OCI-LY7 (cell line): ENCODE measurements at places on chromosomes 11 and 22. TPM values are rescaled to one million over a fixed set of nuclear protein-coding genes. Genes with fewer than 3 reads are reported as not detected.

- no peak for DNase-seq
These were observed 10.1 kb downstream of the CASTOR1 start for GRCh38 chr22:30279046-30279788.

GRCh38 chr11:45093761-45094455 is 52.5 kb upstream of the PRDM11 start:
- DNase-seq = no peak

DNA sequence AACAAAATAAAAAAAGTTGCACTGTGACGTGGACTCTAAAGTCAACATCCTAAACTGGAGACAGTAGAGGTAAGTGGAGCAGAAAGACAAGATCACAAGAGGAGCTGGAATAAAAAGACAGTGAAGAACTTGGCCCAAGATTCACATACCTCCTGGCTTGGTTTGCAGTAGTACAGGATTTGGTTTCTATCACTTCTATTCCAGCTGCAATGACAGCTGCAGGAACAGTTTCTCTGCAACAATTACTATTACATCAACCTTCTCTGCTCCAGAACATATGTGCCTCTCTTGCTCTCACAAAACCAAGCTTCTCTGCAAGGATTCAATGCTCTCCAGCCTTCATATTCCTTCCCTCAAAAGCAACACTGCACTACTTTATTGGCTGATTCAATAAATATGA is 7.8 kb upstream of the KDM2A start:
- DNase-seq = no peak

DNA sequence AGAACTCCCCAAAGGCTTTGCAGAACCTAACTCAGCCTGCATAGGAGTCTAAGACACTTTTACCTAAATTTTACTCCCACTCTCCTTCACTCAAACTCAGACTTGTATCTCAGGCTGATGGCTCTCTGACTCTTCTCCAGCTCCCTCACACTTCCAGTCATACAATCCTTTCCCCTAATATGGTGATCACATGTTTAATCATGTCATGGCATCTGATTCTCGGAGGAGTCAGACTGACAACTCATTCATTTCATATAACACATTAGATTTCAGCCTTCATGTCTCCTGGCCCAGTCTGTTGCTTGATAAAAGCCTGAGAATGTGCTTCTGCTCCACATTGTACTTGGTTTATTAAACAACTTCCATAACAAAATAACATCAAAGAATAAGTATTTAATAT is 1503.9 kb upstream of the TENM4 start:
- no peak for DNase-seq

DNA sequence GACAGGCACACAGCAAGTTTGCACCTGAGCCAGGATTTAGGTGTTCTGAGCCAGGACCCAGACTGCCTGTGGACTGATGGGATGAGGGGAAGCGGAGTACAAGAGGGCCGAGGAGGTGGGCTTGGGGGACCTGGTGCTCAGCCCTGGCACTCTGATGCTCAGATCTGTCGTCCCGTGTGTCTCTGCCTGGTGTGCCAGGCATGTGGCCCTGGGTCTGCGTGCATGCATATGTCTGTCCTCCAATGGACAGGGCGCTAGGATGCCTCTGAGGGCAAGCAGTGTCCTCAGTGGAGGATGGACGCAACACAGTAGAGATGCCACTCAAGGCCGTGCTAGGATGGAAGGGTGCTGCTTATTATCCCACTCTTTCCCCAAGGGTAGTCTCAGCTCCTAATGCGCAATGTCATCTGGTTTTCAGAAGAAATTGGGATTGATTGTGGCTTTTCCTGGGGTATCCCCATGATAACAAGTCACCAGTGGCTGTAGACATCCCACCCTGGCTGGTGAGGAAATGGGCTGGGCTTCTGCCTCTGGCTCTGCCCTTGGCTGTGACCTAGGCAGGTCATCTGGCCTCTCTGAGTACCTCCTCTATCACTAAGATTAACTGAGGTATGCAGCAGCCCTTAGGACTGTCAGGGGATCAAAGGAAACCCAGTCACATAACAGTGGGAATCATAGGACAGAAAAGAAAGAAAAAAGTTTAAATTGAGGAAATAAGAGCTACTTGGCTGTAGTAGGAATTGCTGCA is 35.7 kb upstream of the SUSD2 start:
- DNase-seq = no peak

- DNase-seq = no peak
These were observed 55.1 kb downstream of the NOX4 start for GRCh38 chr11:89436071-89436470.

GRCh38 chr11:76783896-76784813 is 999 bp downstream of the TSKU start:
- no peak for DNase-seq

- no peak for DNase-seq
These were observed 15.1 kb downstream of the FIBIN start for GRCh38 chr11:27008811-27009535.

DNA sequence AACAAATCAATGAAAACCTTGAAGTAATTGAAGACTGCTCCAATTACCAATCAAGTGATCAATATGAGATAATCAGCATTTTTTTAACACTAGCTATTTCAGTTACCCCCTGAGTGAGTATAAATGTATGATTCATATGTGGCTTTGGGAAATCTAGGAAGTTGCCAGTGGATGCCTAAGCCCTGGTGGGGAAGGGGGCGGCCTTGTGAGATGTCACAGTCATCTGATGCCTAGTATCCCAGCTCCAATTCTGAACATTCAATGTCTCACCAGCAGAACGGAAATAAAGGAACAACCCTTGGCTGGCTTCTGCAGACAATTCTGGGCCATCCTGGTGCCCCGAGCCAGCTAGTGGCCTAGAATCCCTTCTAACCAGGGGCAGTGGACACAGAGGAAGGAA is 58.5 kb upstream of the TIMP3 start:
- DNase-seq = no peak

DNA sequence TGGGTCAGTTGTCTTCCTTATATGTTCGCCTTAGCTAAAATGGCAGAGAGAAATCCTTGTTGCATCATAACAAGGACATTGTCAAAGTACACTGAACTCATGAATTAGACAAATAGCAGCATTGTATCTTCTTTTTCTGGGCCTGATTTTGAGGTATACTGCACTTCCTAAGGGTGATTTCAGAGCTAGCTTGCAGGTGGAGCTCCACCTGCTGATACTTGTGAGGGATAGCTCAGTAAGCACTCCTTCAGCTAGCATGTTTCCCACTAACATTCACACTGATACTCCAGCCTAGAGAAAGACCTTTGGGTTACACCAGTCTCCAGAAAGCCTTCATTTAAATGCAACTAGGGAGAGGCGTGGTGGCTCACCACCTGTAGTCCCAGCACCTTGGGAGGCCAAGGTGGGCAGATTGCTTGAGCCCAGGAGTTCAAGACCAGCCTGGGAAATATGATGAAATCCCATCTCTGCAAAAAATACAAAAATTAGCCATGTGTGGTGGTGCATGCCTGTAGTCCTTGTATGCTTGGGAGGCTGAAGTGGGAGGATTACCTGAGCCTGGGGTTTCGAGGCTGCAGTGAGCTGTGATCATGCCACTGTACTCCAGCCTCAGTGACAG is 29.8 kb downstream of the JAM3 start:
- DNase-seq = peak; percentile 19

GRCh38 chr22:22769434-22770279 is 118.0 kb upstream of the IGLL5 start:
- DNase-seq = no peak

DNA sequence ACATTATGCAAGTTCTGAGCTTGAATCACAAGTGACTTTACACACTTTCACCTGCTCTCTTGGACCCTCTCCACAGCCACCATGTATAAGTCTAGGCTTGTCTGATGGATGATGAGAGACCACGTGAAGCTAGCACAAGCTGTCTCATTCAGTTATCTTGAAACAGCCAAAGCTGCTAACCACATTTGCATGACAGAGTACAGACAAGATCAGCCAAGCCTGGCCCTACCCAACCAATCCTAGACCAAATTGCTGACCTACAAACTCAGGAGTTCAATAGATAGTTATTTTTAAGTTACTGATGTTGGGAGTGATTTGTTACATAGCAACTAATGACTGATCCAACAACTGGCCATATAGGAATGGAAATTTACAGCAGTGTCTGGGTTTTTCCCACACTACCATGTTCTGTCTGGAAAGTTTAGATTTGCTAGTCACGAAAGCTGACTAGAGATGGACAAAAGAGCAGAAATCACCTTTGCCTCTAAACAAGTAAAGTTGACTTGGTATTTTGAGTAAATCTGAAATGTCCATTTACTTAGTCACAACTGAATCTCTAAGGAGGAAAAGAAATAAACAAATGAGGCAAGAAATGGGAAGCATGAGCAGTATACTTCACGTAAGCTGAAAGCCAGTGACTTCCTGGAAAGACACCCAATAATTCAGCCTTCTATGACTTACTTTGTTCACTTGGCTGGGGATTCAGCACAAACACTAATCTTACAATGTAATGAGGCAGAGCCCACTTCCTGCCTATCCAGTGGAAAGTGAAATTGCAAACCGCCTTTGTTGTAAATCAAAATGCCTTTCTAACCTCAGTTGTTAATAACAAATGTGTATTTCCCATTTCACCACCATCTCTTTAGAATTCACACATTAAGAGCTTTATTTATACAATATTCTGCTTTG is 101.7 kb downstream of the FAM181B start:
- no peak for DNase-seq

DNA sequence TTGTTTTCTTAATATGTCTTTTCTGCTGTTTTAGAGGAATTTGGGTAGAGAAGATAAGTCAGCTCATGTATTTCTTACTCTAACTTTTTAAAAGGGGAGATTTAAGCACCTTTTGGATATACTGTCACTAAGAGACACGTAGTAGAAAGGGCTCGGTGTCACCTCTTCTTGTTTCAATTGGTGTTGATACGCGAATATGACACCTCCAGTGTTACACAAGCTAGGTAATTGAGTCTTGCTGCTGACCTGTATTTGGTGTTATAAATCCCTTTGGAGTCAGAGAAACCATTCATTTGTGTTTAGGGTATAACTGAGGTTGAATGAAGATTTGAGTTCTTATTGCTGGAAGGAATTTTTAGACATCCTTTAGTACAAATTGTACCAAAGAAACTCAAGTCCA is 25.6 kb downstream of the FAR1 start:
- no peak for DNase-seq

DNA sequence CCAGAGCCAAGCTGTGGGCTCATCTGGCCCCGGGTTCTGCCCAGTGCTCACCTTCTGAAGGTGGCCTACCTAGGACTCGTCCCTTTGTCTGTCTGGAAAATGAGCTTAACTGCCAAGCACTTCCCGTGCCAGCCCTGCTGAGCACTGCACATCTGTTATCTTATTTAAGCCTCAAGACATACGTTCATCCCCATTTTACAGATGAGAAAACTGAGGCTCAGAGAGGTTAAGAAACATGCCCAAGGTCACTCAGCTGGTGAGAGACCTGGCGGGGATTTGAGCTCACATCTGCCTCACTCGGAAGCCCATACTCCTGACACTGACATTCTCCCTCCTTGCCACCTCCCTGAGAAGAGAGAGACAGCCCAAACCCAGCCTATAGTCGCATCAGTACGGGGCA is 226.2 kb downstream of the MN1 start:
- DNase-seq = no peak

DNA sequence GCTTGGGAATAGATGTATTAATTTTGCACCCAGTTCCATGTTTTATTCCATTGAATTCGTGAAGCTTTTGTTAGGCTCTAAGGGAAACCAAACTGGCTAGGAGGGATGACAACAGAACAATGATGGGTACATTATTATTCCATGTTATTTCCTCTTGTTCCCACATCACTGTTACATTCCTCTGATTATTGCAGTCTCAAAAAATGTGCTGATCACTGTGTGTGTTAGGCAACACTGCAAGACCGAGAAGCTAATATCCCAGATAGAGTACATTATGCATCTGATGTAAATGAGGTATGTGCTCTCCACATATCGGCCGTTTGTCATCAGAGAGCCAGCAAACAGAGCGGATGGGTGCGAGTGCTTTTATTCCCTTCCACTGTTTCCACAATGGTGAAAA is 327.9 kb downstream of the SOX6 start:
- no peak for DNase-seq

- DNase-seq = peak; percentile 53
These were observed 92.0 kb downstream of the SGSM3 start for GRCh38 chr22:40462195-40462984.

DNA sequence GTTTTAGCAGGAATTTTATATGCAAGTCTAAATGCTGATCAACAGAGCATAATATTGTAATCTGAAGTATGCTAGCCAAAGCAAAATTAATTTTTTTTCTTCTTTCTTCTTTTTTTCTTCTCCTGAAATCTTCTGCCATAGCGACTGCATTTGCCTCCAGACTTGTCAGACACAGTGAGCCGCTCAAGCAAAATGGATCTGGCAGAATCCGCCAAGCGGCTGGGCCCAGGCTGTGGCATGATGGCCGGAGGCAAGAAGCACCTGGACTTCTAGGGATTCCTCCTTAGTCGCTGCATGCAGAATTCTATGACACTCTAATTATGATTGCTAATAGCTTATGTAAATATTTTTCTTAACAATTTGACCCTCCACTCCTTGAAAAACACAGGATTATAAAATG is 27.9 kb downstream of the PAX6 start:
- no peak for DNase-seq

DNA sequence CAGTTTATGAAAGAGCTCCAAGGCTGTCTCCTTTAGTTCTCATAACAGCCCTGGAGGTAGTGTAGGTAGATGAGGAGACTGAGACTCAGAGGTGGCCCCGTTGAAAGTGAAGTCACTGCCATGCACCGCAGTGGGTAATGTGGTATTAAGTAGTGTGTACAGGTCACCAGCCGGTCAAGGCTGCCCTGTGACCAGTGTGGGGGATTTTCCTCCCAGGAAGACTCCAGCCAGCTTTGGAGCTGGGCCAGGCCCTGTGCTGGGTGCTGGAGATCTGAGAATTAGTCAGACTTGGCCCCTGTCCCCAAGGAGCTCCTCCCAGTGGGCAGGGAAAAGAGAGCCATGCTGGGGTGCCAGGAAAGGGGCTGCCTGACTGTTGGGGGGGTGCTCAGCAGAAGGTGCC is 5.3 kb downstream of the OMP start:
- no peak for DNase-seq

DNA sequence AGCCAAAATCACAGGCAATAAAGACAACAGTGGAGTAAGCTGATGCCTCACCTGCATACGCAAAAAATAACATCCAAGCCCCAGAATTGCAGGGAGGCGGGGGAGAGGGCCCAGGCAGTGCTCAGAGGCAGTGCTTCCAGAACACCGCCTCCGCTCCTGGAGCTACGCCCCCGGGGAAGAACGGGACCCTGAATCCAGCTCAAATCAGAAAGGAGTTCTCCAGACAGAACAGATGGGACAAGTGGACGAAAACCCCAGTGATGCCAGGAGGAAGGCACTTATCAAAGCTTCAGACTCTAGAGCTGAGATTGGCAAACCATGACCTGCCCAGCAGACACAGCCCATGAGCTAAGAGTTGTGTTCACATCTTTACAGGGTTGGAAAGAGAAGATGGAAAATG is 683.9 kb downstream of the TBC1D22A start:
- no peak for DNase-seq

The CECR2 gene
- total RNA-seq = 0.53 and 0.63 TPM in 2 replicates

The PDGFD gene
- 6.0 and 8.8 TPM in 2 replicates for total RNA-seq

The NCR3LG1 gene
- 22.3 and 23.0 TPM in 2 replicates for total RNA-seq

The TMEM191C gene
- 2.2 and 3.2 TPM in 2 replicates for total RNA-seq

The NLRP6 gene
- 0.65 and 2.0 TPM in 2 replicates for total RNA-seq

The PRR33 gene
- not detected in 2 replicates for total RNA-seq

The ME3 gene
- not detected in 2 replicates for total RNA-seq

The CASP5 gene
- total RNA-seq = not detected in 2 replicates

The OR2AG2 gene
- total RNA-seq = 1.7 and 1.9 TPM in 2 replicates

The PRRG4 gene
- total RNA-seq = not detected in 2 replicates

The OR52M1 gene
- not detected in 2 replicates for total RNA-seq

The VPREB3 gene
- 312 and 333 TPM in 2 replicates for total RNA-seq

The CARD18 gene
- not detected in 2 replicates for total RNA-seq
